ENCODE measurements at places on chromosomes 5 and 9. TPM values are rescaled to one million over a fixed set of nuclear protein-coding genes. Genes with fewer than 3 reads are reported as not detected.

The DNAJA1 gene
- 265 TPM for total RNA-seq

The MEIKIN gene
- total RNA-seq = not detected

The CARD9 gene
- 0.05 TPM for total RNA-seq

The PLPP1 gene
- total RNA-seq = 68.1 TPM

The TXN gene
- total RNA-seq = 687 TPM

The FAM153A gene
- total RNA-seq = not detected

The CHMP5 gene
- total RNA-seq = 217 TPM

The HMGCR gene
- 68.4 TPM for total RNA-seq

The PCDHGA9 gene
- 0.17 TPM for total RNA-seq

The COL15A1 gene
- 2.9 TPM for total RNA-seq

The CNTNAP3B gene
- 0.62 TPM for total RNA-seq

The PRR7 gene
- total RNA-seq = 44.4 TPM

The ANKRA2 gene
- 17.9 TPM for total RNA-seq

The PCA3 gene
- total RNA-seq = not detected

The SPINK7 gene
- not detected for total RNA-seq

The ANXA2R gene
- total RNA-seq = 1.4 TPM

The PARP8 gene
- 4.1 TPM for total RNA-seq

The SRP19 gene
- total RNA-seq = 166 TPM

The FTMT gene
- not detected for total RNA-seq

The BTNL3 gene
- total RNA-seq = not detected

The TMEM215 gene
- total RNA-seq = not detected

The CTSV gene
- total RNA-seq = 11.2 TPM

Data from M059J (cell line).